Stimulated activated naive CD4-positive, alpha-beta T cell treated with Interleukin-2 at 50 U/mL for 16 hours (primary cell): ENCODE measurements at places on chromosomes 16 and 17.

DNA sequence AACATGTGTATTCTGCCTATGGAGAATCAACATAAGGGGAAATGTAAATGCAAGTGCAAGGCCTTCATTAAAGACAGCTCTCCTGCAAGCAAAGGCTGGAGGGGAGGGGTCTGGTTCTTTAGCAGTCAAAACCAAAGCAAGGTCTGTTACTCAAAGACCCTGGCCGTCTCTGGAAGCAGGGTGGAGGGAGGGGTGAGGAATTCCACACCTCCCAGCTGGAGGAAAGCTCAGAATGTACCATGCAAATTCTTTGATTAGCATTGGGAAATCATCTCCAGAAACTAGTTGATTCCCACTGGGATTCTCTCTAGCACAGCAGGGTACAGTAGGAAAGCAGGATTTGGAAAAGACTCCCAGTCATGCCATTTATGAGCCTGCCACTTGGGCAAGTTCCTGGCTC is 77.3 kb upstream of the ASIC2 start:
- no peak for DNase-seq

DNA sequence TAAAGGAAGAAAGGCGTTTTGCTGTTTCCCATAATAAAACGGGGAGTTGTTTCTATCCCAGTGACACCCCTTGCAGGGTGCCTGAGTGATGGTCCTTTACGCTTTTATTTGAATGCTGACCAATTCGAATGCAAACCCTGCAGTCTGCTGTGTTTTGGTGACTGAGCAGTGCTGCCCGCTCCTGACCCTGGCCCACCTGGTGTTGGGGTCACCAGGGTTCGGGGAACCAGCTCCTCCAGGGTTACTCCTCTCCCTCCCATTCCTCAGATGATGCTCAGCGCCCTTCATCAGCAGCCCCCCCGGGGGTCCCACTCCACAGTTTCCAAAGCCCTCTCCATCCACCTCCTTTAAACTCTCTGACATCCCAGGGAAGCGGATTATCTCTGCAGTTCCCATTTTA is 6.0 kb downstream of the CA4 start:
- no peak for DNase-seq

DNA sequence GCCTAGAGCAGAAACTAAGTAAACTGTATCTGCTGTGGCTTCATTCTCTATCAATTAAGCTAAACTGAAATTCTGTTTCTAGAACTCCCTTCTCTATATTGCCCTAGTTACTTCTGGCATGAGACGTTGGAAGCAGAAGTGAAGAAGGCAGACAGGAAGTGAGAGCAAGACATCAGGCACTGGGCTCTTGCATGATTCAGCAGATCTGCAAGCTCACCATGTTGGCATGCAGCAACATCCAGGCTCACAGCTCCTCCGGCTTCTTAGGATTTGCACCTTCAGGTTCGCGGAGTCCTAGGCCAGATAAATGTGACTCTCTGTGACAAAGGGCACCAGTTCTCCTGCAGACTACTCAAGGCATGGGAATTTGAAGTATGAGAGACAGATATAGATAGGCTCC is 148.3 kb downstream of the CDH8 start:
- no peak for DNase-seq

- DNase-seq = no peak
Observed at GRCh38 chr17:79078476-79079190, 4.0 kb downstream of the ENGASE start.

- no peak for DNase-seq
Observed at GRCh38 chr16:77137045-77137444, 53.9 kb upstream of the MON1B start.

- DNase-seq = no peak
Observed at GRCh38 chr17:41012326-41013120, 3.6 kb upstream of the KRTAP3-1 start.

GRCh38 chr17:79218825-79219200 is 144.2 kb downstream of the ENGASE start:
- no peak for DNase-seq

DNA sequence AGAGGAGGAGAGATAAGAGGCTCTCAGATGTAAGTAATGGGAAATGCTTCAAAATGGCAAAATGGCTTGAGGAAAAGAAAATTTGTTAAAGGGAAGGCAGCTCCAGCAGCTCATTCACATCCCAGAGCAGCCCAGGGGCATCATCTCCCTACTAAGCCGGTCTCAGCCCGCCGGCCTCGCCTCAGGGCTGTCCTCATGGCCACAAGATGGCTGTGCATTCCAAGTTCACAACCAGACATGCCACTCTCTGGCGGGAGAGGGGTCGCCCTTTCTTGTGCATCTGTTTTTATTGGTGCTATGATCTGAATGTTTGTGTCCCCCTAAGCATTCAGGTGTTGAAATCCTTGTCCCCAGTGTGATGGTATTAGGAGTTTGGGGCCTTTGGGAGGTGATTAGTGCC is 13.5 kb upstream of the SLC47A2 start:
- DNase-seq = no peak
